Activated CD4-positive, alpha-beta T cell treated with anti-CD3 and anti-CD28 coated beads, Interleukin-2, amount 10 ng/mL, durations not matched to agents 7 days and 5 days (primary cell): ENCODE measurements at places on chromosomes 13 and 19. TPM values are rescaled to one million over a fixed set of nuclear protein-coding genes. Genes with fewer than 3 reads are reported as not detected.

Gene GRIN3B
- not detected for total RNA-seq

Gene CYP2A7
- total RNA-seq, result not detected

Gene FLT1
- total RNA-seq, result 0.32 TPM

Gene RASA3
- 115 TPM for total RNA-seq

Gene CEACAM8
- total RNA-seq, result not detected

Gene PSG11
- not detected for total RNA-seq

Gene KASH5
- 0.45 TPM for total RNA-seq

Gene LILRA1
- not detected for total RNA-seq

Gene CCDC8
- not detected for total RNA-seq

Gene ACP7
- total RNA-seq, result not detected
